Right atrium auricular region (tissue), 2 donors: ENCODE measurements at places on chromosomes 11 and 22. TPM values are rescaled to one million over a fixed set of nuclear protein-coding genes. Genes with fewer than 3 reads are reported as not detected.
A peak's percentile ranks its signal among the peaks of the same experiment; 100 is the strongest.

GRCh38 chr22:41596776-41597634 lies 7.4 kb upstream of the PMM1 start:
- no peak for DNase-seq

GRCh38 chr11:70064008-70064725 lies 13.9 kb upstream of the ANO1 start:
- DNase-seq, result peak; percentile 26

GRCh38 chr11:121437018-121437685 lies 15.0 kb upstream of the SORL1 start:
- DNase-seq, result no peak

GRCh38 chr22:37823134-37823985 lies at the start of gene GALR3:
GALR3 (plus strand) TSS chr22:37823382; CDS start chr22:37823407, 25 bp downstream.
- DNase-seq, result no peak

C11orf97 gene
- total RNA-seq, result not detected

DNA sequence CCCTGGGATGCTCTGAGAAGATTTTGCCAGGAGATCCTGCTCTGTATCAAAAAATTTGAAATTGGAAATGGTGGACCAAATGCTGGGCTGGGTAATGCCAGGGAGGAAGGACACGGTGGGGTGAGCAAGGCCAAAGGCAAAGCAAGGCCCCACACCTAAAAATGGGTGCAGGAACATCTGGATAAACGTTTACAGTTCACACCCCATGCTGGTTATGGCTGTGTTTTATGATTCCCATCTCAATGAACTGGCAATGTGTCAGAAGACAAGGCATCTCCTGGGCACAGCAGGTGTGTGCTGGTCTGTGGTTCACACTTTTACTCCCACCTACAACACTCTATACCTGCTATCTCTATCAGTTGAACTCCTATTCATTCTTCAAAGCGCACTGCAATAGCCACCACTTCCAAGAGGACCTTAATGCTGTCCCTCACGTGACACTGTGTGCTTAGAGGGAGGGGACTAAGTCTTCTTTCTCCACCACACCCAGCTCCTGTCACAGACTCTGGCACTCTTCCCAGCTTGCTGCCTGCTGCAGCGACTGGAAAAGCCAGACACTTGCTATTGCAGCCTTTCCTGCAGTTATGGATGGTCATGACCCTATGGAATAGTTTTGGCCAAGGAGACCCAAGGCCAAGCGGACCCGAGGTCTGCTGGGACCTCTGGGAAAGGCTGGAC lies 277.5 kb downstream of the CTTN start:
- no peak for DNase-seq

GRCh38 chr11:2177076-2177475 lies 5.5 kb upstream of the TH start:
- DNase-seq, result no peak

- DNase-seq, result no peak
Observed at GRCh38 chr11:59176330-59176729, 4.4 kb downstream of the DTX4 start.

DNA sequence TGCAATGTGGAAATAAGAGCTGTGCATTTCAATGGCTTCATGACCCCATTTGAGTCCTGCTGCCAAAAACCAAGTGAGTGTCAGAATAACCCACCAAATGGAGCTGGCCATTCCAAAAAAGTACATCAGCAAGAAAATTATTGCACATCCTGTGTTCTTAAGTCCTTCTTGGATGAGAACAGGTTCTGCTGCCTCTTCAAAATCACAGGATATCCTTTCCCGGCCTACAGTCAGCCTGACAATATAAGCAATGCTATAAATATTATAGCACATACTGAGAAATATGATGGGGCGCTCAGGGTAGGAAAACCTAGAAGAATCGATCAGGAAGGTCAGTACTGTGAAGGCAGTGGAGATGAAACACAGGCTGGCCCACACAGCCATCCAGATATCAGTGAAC lies 3.5 kb downstream of the FZD4 start:
- no peak for DNase-seq

- DNase-seq, result no peak
Observed at GRCh38 chr11:64670975-64671374, 52.0 kb downstream of the NRXN2 start.

- no peak for DNase-seq
Observed at GRCh38 chr22:35418088-35418487, 18.1 kb downstream of the MCM5 start.

DNA sequence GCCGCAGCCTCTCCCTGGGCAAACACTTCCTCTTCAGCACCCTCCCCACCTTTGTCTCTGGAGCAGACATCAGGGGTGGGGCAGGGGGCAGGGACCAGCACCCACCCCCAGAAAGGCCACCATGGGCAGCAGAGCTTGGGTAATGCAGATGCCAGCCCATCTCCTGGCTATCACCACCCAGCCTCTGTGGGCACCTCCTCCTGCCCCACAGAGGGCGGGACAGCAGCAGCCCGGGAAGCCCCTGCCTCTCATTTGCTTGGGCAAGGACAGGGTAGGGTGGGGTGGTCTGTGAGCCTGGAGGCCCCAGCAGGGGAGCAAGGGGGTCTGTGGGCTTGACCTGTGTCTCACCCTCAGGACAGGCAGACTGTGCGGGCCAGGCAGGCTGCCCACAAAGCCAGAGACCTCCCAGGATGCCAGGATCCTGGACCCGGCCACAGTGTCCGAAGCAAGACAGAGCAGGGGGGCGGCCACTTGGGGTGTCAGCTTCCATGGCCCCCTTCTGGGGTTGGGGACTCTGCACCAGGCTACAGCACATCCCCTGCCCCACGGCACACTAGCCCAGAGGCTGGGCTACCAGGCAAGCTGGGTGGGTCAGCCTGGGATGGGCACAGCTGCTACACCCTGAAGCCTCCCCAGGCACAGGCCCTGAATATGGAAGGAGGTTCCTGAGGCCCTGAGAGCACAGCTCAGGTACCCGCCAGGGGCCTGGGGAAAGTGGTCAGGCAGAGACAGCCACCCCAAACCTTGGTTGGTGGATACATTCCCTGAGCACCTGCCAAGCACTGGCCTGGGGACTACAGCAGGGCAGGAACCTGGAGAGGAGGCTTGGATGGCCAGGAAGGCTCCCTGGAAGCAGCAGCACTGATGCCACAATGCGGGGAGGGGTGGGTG lies 4.5 kb downstream of the RNH1 start:
- DNase-seq, result no peak

CYTH4 gene
- total RNA-seq, result 1.5 TPM

TEF gene
- 12.7 TPM for total RNA-seq

MS4A6A gene
- total RNA-seq, result 15.6 TPM

PNPLA3 gene
- total RNA-seq, result 0.16 TPM

DNA sequence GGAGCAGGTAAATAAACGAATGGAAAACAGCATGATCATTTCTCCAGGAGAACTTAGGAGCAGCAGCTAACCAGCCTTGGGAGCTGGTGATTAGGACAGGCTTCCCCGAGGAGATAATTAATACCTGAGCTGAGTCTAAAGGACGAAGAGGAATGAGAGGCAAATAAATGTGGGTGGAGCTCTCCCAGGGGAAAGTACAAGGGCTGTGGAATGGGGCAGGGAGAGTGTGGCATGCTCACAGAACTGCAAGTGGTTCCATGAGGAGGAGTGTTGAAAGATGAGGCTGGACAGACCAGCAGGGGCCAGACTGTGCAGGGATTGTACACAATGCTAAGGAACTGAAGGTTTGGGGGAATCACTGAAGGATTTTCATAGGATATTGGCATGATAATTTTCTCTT lies 14.2 kb upstream of the TLCD5 start:
- no peak for DNase-seq

DNA sequence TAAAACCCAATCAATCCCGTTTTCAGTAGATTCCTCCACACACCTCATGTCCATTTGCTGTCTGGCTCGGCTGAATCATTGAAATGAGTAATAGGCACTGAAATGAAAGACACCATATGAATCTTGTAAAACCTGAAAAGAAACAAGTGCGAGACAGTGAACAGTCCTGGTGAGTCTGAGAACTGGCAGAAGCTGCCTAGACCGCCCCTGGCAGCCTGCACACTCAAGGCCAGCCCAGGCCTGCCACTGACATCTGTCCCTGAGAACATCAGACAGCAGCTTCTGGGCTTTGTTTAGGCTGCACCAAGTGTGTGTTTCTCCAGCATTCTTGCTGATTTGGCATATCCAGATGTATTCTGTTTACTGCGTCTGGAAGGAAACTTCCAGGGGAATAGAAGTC lies 44.8 kb downstream of the ENDOD1 start:
- DNase-seq, result no peak

- DNase-seq, result peak; percentile 80
Observed at GRCh38 chr11:75532200-75533048, 6.7 kb upstream of the GDPD5 start.

DNA sequence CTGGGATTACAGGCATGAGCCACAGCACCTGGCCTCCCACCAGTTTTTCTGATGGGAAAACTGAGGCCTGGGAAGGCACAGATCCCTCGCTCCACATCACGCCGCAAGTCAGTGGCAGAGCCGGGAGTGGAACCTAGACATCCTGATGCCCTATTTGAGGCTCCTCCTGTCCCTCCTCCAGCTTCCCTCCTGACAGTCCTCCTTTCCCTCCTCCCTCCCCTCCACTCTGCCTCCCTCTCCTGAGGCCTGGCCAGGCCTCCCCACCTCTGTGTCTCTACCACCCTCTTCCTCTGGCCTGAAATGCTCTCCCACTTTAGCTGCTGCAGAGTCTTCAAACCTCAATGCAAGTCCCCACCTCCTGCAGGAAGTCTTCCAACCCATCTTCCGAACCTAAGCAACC lies 13.3 kb upstream of the TP53I11 start:
- DNase-seq, result no peak

DNA sequence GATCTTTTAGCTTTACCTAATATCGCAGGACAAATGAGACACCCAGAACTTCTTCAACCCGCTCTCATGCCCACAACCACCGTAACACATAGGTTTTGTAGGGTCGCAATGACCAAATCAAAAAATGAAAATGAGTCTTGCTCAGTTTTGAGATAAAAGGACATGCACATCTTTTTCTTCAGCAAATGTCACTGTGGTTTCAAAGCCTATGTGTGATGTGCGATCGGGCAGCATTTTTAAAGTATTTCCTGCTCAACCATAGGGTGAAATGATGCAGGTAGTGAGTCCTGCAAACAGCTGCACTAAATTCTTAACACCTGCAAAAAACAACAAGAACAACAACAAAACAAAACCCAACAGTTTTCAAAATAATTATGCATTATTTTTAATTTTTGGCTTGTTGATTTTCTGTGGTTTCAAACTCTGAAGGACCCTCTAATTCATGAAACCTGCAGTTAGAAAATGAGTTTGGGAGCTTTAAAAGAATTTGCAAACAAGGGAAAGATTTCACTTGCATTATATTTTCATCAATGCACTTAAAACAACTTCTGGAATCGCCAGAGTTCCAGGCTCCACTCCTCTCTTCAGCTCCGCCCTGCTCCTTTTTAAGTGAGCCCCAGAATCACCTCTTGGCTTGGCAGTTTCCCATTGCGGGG lies 79.4 kb downstream of the PRR5L start:
- no peak for DNase-seq

- DNase-seq, result peak; percentile 81
Observed at GRCh38 chr11:47768101-47768612, 1.0 kb upstream of the FNBP4 start.

MOGAT2 gene
- not detected for total RNA-seq

LRRN4CL gene
- 1.5 TPM for total RNA-seq

- DNase-seq, result no peak
Observed at GRCh38 chr11:2807801-2808241, 77.8 kb downstream of the CDKN1C start.

RIBC2 gene
- total RNA-seq, result not detected

GRCh38 chr11:18726040-18726439 lies at the start of gene IGSF22:
IGSF22 (minus strand) TSS chr11:18726188; CDS start chr11:18724236, 1,952 bp downstream.
- DNase-seq, result no peak

GRCh38 chr11:106449763-106450162 lies 372.3 kb downstream of the AASDHPPT start:
- DNase-seq, result no peak

OR8D1 gene
- total RNA-seq, result not detected

- no peak for DNase-seq
Observed at GRCh38 chr11:18844753-18845367, 53.3 kb upstream of the PTPN5 start.

GRCh38 chr11:61699737-61700160 lies 19.6 kb downstream of the DAGLA start:
- no peak for DNase-seq

NDUFS3 gene
- total RNA-seq, result 125 TPM

DNA sequence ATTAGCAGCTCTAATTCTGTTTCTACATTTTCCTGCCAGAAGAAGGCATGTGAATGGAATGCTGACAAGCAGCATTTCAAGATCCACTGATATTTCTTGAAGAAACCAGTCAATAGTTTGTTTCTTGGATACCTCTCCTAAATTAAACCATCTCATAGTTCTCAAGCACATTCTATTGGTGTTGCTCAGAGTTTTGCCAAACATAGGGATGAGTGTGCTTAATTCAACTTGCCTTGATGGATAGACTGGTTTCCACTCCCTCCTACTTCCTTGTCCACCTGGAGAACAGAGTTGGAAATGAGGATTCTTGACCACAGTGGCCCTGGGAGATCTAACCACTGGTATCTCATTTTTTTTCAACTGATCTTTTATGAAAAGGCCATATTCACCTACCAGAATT lies 29.8 kb upstream of the DDX10 start:
- DNase-seq, result no peak

GRCh38 chr11:116641561-116642045 lies 131.2 kb downstream of the BUD13 start:
- DNase-seq, result no peak

GRCh38 chr11:1162138-1162475 lies 4.4 kb downstream of the MUC5AC start:
- no peak for DNase-seq

- no peak for DNase-seq
Observed at GRCh38 chr11:1219446-1219833, 3.4 kb upstream of the MUC5B start.

GRCh38 chr22:41352058-41352457 lies 29.7 kb upstream of the TEF start:
- DNase-seq, result no peak

DNA sequence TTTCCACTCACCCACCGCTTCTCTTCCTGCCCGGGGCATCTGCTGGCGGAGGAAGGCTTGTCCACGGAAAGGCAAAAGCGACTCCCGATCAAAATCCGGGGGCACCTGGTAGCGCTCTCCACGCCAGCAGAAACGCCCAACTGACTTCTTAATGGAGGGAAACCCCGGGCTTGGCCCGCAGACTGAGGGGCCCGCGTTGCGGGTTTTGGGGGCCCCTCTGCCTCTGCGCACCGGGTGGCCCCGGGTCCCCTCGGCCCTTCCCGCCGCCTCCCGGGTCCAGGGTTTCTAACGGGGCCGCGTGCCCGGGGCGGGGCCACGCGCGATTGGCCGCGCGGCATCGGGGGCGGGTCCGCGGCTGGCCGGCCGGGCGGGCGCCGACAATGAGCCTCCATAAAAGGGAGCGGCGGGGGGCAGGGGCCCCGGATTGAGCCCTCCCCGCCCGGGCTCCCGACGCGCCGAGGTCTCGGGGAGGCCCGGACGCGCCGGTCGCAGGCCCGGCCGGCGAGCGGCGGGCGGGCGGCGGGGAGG lies at the start of gene SPINDOC:
TSS of gene SPINDOC (plus strand) at position 422 of the 528 bp plus-strand sequence. CDS start 231 bp downstream, outside the sequence.
- peak; percentile 66 for DNase-seq
